ENCODE measurements at places on chromosomes 16 and 17.
A peak's percentile ranks its signal among the peaks of the same experiment; 100 is the strongest.

DNA sequence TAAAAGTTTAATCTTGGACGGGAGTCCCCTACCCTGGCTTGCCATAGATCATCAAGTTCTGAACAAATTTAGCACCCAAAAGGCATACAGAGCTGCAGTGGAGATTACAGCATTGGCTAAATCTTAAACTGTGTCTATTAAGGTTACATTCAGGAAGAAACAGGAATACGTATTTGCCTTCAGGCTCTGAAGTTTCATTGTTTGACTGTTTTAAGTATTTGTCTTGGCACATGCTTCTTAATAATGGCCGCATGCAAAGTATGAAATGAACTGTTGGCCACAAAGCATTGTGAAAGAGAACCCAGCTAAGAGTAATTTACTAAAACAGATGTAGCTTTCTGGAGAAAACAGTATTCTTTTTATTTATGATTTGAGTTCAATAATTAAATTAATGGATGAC, 63.9 kb upstream of the CNEP1R1 start:
- DNase-seq, result no peak

- DNase-seq, result peak; percentile 14
These were observed 44.9 kb downstream of the ABCA8 start for GRCh38 chr17:68910251-68910705.

- DNase-seq, result no peak
These were observed 23.1 kb upstream of the SDK2 start for GRCh38 chr17:73667181-73667959.

DNA sequence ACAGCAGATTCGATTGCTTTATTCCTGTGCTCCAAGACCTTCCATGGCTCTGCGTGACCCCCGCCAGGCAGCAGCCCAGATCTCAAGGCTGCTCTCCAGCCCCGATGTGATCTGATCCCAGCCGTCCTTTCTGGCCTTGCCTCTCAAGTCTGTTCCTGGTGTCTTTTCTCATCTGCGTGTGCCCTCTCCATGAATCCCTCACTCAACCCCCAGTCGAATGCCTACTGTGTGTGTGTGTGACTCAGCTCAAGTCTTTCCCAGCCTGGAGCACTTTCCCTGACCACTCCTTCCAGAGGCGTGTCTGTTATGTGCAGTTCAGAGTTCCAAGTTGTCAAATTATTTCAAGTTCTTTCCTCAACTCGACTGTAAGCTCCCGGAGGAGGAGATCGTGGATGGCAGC, 64.0 kb downstream of the MRM1 start:
- DNase-seq, result no peak

DNA sequence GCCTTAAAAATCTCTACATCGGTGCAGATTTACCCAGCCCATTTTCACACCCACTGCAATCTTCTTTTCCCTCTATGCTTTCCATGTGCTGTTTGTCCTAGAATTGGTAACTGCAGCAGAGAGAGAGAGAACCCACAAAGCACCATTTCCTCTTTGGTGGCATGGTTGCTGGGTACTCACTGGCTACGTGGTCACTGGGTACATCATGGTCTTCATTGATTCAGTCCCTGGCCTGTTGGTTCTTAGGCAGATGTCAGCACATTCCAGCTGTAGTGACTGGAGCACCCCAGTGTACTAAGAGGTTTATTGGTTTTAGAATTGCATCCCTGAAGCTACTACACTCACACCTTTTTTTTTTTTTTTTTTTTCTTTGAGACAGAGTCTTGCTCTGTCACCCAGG, 156.1 kb upstream of the CACNG5 start:
- DNase-seq, result no peak

DNA sequence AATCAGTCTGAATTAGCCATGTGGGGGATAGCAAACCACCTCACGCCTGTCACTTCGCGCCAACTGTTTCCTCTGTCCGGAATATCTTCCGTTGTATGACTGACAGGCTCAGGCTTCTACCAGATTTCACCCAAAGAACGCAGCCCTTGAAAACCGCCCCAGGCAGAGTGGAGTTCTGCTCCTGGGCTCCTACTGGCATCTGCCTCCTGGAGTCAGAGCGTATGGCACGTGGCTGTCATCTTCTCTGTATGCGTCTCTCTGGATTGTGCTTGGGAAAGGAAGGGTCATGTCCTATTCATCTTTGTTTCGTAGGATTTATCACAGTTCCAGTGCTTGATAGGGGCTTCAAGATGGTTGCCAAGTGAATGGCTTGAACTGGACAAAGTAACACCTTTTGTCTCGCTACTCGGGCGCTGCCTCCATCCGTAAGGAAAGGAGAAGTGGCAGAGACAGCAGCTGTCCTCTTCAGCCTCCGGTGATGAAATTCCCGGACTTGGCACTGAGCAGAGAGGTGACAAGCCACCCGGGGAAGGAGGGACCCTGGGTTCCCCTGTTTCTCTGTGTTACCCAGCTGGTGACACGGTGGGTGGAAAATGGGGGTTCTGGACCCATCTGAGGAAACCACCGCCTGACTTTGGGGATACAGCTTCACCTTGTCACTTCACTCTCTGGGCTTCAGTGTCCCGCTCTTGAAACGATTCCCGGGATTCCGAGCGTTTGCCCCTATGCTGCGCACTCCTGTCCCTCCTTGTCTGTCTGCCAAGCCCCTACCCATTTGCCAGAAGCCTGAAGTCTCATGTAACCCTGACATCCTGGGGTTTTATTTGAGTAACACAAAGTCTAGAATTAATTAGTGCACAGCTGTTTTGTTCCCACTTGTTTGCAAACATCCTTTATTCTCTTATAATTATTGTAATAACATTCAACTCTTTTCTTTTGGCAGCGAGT, 13.9 kb downstream of the KIAA0513 start:
- DNase-seq, result no peak

DNA sequence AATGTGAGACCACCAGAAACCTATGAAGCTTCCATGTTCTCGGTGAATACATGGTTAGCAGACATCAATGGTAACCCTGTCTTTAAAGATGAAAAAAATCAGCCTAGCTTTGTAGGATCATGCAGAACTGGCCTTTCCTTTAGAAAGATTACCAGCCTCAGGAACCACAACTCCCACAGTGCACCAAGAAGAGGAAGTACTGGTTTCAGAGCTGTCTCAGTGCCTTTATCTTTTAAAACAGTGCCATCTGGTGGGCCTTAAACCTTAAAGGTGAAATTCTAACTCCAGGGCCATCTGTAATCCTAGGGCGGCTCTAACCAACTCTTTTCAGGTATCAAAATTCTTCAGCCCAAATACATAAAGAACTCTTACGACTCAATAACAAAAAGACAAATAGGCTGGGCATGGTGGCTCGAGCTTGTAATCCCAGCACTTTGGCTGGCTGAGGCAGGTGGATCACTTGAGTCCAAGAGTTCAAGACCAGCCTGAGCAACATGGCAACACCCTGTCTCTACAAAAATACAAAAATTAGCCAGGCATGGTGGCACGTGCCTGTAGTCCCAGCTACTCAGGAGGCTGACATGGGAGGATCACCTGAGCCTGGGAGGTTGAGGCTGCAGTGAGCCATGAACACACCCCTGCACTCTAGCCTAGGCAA, 5.4 kb downstream of the ATPAF2 start:
- DNase-seq, result peak; percentile 83

- DNase-seq, result no peak
These were observed 109.2 kb downstream of the CCT6B start for GRCh38 chr17:34851961-34852540.

DNA sequence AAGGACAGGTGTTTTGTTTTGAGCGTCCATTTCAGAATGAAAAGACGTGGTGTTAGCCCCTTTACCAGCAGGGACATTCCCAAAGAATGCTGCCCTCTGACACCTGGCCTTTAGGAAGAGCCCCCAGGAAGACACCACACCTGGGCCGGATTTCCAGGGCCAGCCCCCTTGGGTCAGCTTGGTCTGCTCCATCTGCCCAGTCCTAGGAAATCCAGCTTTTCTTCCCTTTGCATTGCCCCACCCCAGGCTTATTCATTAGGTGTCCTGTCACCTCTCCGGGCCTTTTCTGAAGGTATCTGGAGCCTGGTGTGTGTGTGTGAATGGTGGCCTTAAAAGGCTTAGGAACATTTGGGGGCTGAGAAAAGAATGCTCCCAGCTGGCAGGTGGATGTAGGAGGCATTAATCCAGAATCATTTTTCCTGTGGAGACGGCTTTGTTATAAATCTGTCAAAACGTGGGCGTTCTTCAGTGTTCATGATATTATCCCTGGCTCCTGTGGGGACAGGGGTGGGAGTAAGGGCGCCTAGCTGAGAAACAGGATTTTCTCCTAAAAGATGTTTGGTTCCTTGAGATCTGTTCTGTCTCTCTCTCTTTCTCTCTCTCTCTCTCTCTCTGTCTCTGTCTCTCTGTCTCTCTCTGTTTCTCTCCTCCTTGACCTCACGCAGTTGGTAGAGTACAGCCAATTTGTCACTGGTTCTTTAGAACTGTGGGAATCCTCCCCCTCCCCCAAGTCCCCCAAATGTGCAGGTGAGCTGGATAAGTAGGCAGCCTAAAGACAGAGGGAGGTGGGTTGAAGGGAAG, 84.0 kb downstream of the NTN1 start:
- no peak for DNase-seq

DNA sequence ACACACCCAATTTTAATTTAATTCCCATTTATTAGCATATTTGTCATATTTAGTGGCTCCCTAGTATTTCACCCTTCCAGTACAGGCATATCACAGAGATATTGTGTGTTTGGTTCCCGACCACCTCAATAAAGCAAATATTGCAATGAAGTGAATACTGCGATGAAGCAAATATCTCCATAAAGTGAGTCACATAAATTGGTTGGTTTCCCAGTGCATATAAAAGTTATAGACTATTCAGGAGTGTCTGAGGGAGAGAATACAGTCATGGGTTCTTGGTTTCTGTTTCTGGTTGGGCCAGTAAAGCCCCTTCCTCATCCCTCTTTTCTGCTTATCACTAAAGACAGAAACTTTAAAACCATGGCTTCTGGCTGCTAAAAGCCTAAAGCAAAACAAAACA, 295.4 kb upstream of the AXIN2 start:
- DNase-seq, result peak; percentile 43

- DNase-seq, result no peak
These were observed 528.4 kb upstream of the TOM1L1 start for GRCh38 chr17:54372069-54372749.

DNA sequence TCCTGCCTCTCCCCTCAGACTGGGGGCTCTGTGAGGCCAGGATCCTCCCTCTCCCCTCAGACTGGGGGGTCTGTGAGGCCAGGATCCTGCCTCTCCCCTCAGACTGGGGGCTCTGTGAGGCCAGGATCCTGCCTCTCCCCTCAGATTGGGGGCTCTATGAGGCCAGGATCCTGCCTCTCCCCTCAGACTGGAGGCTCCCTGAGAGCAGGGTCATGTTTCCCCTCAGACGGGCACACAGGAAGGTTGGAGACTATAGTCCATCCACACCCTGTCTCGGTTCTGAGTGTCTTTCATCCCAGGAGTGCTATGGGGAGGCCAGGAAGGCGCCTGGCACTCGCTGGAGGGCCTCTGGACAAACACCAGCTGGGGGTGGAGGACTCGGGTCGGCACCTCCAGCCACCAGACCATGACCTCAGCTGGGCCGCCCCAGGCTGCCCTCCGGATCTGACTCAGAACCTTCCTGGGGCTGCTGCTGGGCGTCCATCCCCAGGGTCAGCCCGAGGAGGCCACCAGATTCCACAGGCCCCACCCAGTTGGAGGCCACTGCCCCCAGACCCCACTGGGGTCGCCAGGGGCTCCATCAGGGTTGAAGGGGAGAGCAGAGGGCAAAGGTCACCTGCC, 21.9 kb upstream of the DLX4 start:
- no peak for DNase-seq

DNA sequence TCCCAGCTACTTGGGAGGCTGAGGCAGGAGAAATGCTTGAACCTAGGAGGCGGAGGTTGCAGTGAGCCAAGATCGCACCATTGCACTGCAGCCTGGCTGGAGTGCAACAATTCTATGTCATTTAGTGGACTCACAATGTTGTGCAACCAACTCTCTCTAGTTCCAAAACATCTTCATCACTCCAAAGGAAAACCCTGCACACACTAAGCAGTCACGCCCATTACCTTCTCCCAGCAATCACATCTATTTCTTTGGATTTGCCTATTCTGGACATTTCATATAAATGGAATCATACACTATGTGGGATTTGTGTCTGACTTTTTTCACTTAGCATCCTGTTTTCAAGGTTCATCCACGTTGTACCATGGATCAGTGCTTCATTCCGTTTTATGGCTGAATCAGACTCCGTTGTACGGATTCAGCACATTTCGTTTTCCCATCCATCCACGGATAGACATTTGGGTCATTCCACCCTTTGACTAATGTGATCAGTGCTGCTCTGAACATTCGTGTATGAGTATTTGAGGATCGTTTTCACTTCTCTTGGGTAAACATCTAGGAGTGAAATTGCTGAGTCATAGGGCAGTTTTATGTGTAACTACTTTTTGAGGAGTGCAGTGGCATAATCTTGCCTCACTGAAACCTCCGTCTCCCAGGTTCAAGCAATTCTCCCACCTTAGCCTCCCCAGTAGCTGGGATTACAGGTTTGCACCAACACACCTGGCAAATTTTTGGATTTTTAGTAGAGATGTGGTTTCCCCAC, 45.4 kb upstream of the EMP2 start:
- DNase-seq, result no peak

DNA sequence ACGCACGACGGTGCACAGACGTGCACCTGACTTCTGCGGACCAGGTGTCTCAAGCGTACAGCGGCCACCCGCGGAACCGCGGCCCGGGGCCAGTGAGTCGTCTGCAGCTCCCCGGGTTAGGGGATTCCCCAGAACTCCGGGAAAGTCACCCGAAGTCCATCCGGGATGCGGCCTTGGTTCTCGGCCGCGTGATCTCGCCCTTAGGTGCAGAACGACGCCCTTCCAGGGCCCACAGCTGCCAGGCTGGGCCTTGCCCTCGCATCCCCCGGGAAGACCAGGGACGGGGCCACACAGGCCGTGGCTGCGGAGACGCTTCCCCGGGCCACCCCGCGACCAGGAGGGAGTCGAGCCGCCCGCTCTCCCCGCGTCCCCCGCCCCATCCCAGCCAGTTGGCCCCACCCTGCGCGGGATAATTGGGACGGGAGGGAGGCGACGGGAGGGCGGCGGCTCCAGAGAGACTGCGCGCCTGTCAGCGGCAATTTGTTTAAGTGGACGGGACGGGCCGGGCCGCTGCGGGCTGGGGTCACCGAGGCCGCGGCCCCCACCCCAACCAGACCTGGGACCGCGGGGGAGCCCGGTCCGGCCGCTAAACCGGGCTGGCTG, 3.6 kb upstream of the TBX2 start:
- no peak for DNase-seq

GRCh38 chr16:1182316-1182671, 29.4 kb downstream of the CACNA1H start:
- DNase-seq, result peak; percentile 77

DNA sequence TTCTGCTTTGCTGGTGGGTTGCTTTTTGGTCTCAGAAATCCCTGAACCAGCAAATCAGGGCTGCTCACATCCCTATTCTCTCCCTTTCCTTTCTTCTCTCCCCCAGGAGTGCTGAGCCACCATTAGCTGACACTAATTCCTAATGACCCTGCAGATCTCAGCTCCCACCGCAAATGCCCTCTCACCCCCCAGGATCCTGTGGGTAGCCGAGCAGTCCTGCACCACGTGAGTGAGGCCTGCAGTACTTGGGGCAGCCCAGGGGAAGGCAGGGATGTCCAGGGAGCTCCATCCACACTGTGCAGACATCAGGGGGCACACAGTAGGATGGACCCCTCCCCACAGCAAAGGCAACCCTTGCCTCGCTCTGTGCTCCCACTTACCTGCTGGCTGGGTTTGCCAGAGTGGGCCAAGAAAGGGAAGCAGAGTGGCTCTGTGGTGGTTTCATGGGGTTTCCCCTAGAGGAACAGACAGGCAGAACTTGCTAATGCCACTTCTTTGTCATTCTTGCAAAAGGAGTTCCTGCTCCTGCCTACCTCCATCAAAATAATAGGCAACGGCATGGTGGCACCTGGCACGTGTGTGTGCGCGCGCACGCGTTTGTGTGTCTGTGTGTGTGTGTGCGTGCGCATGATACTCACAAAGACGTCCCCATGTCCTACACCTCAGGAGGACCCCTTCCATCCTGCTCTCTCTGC, 135.6 kb downstream of the GAS7 start:
- DNase-seq, result no peak

Measured in fibroblast of skin of right biceps (primary cell).